Keratinocyte (primary cell): ENCODE measurements at places on chromosomes 6 and 20.
A peak's percentile ranks its signal among the peaks of the same experiment; 100 is the strongest.

DNA sequence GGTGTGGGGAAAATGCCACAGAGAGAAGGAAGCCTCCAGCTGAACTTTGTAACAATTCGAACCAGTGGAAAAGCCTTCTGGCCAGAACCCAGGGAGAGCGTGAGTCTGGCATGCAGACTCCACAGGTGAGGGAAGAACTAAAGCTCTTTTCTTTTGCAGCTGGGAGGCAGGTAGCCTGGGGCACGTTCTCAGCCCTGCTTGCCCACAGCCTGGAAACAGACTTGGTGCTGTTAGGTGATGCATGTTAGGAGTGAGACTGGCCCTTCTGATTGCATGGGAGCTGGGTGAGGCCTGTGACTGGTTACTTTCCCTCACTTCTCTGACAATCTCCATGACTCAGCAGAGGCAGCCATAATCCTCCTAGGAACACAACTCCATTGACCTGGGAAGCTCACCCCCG is 34.2 kb downstream of the PROKR2 start:
- DNase-seq, result no peak

- DNase-seq, result no peak
These were observed 5.8 kb downstream of the GRM4 start for GRCh38 chr6:34140075-34140474.

- no peak for DNase-seq
These were observed 331.3 kb downstream of the ZFAND3 start for GRCh38 chr6:38150681-38151296.

- DNase-seq, result no peak
These were observed 14.8 kb downstream of the PAQR8 start for GRCh38 chr6:52376763-52377162.

DNA sequence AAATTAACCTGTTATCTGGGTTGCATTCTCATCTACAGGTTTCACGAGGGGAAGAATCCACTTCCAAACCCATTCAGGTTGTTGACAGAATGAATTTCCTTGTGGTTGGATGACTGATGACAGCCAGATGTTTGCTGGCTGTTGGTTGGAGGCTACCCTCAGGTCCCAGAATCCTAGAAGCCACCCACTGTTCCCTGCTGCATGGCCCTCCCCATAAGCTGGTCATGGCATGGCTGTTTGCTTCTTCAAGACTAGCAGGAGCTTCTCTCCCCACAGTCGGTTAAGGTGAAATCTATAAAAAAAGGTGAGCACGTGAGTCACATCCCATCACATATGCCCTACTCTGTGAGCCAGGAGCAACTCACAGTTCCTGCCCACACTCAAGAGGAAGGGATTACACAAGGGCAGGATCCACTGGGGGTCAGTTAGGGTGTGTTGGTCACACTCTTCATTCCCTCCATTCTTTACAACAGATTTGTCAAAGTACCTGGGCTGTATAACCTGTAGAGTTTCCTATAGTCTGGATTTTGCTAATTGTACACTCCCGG is 19.5 kb upstream of the RPS10 start:
- no peak for DNase-seq

- DNase-seq, result no peak
These were observed 142.1 kb upstream of the CST7 start for GRCh38 chr20:24806705-24807676.

DNA sequence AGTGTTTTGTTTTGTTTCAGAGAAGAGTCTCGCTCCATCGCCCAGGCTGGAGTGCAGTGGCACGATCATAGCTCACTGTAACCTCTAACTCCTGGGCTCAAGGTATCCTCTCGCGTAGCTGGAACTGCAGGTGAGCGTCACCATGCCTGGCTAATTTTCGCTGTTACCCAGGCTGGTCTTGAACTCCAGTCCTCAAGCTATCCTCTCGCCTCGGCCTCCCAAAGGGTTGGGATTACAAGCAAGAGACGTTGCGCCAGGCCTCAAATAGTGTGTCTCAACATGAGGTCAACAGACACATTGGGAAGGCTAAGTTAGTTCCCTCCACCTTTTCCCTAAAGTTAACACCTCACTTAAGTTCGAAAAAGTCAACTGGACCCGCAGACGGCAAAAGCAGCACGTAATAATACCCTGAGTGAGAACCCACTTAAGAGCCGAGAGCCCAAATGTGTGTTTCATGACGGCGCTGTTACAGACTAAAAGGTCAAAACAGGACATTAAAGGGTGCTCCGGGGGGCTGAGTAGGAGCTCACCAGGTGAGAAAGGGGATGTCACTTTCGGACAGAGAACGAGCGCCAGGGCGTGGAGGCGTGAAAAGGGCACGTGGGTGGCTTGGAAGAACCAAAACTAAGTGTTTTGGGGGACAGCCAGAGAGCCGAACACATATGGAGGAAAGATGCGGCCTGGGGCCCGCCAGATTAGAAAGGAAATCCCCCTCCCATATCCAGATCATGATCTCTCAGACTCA is 499 bp downstream of the TTI1 start:
- DNase-seq, result no peak

DNA sequence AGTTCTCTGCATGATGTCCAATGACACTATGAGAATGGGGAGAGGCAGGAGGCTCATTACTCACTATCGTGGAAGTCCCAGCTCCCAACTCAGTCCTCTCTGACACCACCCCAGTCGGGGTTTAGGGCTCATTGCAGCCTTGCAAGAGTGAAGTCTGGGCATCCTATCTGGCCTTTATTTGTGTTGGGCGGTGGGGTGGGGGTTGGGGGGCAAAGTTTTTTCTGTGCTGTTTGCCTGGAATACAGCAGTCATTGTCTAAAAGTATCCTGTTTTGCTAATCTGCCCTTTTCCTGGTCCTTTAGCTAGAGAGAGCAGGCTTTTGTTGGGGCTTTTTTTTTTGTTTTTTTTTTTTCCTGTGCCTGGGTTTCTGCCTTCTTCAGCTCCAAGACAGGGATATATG is 174.2 kb downstream of the MYLK4 start:
- no peak for DNase-seq

DNA sequence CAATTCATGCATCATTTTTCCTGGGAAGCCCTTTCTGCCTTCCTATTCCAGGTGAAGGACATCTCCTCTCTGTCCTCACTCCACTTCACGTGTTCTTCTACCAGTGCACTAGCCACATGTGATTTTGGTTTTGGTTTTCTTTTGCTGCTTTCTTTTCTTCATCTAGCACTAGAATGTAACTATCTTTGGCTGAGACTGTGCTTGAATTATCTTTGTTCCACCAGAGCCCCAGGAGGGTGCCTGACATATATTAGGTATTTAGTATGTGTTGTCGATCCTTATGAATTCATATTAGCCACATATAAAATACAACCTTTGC is 79.9 kb downstream of the VGLL2 start:
- no peak for DNase-seq

- no peak for DNase-seq
These were observed 59.0 kb downstream of the MDGA1 start for GRCh38 chr6:37638414-37639341.

- DNase-seq, result no peak
These were observed 772 bp downstream of the SESN1 start for GRCh38 chr6:109093732-109094415.

DNA sequence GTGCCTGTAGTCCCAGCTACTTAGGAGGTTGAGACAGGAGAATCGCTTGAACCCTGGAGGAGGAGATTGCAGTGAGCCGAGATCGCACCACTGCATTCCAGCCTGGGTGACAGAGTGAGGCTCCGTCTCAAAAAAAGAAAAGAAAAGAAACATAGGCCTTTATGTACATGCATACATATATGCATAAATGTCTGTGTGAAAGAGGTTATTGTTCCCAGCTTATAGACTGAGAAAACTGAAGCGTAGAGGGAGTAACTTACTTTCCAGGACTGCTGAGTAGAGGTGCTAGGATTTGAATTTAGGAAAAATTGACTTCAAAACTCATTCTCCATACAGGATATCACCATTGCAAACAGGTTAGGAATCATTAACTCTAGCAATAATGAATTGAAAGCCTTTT is 32.0 kb downstream of the CTNNBL1 start:
- no peak for DNase-seq

GRCh38 chr6:19999319-20000191 is 162.4 kb downstream of the ID4 start:
- DNase-seq, result peak; percentile 13

DNA sequence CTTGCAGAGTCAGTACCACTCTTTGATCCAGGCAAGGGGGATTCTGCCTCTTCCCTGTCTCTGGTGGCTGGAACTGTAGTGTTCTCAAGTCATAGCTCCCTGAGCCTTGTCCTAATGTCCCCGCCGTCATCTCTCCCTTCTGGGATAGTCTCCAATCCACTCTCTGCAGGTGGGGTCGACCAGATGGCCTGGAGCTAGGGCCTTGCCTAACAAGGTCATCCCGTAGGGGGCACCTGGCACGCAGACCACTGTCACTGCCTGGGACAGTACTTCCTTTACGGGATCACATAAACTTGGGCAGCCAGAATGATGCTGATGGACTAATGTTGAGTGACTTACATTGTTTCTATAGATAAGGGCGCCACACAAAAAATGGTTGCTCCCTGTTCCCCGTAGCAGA is 118.9 kb upstream of the SLC22A23 start:
- no peak for DNase-seq

DNA sequence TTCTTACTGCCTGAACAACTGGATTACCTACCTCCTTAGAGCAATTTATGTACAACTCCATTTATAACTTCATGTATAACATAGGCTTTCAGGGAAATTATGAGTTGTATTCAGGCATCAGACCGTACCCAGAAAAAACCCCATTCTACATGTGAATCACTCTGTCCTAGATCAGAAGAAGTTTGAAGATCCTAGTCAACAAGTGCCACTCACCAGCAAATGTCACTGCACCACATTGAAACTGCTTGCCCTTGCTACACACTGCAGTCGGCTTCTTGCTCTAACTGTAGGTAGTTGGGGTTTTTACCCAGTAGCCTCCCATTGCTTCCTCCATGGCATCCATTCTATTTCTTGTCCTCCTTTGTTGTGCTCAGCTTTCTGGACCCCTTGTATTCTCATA is 132.4 kb downstream of the DNAH8 start:
- DNase-seq, result no peak

DNA sequence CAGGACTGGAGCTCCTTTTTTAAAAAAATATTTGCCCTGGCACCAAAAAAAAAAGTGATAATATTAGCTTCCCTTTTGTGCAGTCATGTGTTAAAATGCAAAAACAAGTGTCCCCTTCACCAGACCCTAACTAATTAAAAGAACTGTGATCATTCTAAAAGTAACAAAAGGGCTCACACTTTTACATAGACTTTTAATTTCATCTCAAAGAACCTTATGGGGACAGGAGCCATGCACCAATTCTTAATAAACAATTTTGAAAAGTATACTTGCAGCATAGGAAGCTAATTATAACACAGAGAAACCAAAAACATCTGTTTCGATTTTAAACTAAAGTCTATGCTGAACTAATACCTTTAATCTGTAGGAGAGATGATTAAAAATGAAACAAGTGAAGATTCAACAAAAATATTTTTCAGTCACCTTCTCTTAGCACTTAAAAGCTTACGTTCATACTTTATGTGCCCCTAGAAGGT is 17.3 kb downstream of the STX7 start:
- DNase-seq, result no peak

DNA sequence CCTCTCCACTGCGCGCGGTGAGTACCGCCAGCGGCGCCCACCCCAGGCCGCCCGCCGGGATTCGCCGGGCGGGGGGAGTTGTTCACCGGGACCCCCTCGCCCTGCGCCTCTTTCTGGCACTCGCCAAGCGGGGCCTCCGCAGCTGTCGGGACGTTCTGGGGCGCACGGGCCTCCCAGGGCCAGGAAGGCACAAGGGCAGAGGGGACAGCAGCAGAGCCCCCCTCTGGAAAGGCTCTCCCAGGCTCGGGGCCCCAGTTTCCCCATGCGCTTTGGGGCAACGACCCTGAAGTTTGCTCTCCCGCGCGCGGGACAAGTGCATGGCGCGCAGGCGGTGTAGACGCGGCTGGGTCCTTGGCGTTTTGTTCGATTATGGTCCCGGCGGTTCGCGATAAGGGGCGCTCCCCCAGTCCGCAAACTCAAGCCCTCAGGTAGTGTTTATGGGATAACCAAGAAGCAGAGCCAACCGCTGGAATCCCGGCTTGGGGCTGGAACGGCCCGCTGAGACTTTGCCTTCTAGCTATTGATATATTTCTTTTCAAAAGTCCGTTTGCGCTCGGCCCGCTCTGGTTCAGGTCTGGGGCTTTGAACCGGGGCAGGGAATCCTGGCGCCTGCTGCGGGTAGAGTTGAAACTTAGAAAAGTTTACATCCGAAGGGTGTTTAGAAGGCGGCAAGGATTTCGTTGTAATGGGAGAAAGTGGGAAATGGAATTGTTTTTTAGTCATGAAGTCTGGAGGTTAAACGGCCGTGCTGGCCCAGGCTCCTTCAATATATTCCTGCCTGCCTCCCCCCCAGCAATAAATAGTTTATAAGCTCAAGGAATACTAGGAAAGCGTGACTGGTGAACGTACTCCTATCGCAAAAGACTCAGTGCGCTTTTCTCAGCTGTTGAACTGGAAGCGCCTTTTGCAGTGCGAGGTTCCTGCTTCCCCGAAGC is 595 bp downstream of the EYA2 start:
- DNase-seq, result no peak

DNA sequence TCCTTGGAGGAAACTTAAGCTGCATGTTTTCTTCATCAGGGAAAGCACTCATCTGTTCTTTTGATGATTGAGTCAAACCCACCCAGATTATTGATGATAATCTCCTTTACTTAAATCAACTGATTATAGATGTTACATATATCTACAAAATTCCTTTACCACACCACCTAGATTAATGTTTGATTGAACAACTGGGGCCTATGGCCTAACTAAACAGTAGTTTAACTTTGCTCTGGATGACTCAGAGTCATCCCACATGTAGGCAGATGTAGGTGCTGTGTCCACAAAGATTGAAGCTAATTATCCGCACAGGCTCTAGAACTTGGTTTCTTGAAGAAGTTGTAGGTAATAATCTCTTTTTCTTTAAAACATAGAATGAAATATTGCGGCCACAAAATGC is 42.2 kb downstream of the PKIB start:
- no peak for DNase-seq

- DNase-seq, result no peak
These were observed 512.6 kb upstream of the SLC35B3 start for GRCh38 chr6:8947900-8948299.

GRCh38 chr20:46349742-46350056 is 41.4 kb upstream of the CDH22 start:
- DNase-seq, result no peak

DNA sequence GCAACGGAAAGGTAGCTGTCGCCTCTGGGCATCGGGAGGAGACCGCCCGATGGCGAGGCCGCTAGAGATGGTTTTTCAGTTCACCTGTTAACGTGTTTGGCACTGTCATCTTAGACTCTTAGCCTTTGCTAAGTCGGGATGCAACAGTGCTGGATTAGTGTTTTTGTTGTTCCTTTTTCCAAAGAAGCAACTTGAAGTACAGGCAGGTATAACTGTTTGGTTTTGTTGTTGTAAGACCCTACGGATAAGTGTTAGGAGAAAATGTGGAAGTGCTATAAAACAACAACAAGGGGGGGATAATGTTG is 723 bp downstream of the MANEA start:
- DNase-seq, result no peak

DNA sequence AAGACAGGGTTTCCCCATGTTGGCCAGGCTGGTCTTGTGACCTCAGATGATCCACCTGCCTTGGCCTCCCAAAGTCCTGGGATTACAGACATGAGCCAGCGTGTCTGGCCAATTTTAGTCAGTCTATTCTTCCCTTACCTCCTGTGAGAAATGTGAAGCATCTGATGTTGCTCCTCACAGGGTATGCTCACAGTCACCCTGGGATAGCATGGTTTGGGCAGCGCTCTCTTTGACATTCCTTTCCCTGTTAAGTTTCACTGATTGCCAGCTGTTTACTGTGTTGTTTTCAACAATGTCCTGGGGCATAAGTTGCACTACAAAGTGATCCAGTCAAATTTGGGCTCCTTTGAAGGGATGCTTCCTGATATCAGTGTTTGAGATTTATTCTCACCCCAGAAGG is 13.1 kb downstream of the CDC5L start:
- DNase-seq, result no peak

GRCh38 chr20:35243986-35244385 is 17.5 kb downstream of the MMP24 start:
- no peak for DNase-seq
